ENCODE measurements at places on chromosomes 7 and 10.

DNA sequence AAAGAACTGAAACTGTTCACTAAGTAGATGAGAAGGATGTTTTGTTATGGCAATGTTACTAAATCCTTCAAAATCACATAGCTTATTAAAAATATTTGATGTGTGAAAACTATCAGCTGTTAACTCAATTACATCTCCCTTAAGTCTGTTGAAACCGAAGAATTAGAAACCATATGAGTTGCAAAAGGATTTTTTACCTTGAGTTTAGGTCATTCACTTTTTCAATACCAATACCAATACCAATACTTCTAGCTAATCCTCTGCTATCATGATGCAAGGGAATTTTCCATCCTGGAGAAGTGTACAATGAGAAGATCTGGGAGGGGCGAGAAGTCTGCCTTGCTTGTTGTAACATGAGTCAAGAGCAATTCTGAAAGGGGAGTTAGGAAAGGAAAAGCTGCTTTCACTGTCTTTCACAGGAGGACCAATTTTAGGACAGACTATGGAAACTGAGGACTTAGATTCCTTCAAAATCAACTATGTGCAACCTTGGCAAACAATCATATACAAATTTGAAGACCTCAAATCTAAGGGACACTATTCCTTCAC lies 199.7 kb downstream of the IMMP2L start:
- DNase-seq = no peak

- no peak for DNase-seq
Observed at GRCh38 chr7:37211097-37211880, 237.4 kb downstream of the ELMO1 start.

- no peak for DNase-seq
Observed at GRCh38 chr10:66218981-66219587, 706.8 kb upstream of the LRRTM3 start.

DNA sequence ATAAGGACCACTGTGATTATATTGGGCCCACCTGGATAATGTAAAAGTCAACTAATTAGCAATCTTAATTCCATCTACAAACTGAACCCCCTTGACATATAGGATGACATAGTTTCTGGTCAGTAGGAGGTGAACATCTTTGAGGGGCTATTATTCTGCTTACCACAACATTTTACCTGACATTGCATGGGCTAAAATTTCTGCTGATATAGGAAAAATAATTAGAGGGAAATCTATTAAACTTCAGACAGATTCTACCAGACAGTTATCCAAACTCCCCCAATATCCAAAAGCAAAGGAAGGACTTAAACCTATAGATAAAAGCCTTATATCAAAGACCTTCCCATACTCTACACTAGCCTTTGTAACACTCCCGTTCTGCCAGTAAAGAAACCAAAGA lies 443.6 kb downstream of the GRM8 start:
- no peak for DNase-seq

- no peak for DNase-seq
Observed at GRCh38 chr10:123306290-123306689, 152.1 kb downstream of the BUB3 start.

DNA sequence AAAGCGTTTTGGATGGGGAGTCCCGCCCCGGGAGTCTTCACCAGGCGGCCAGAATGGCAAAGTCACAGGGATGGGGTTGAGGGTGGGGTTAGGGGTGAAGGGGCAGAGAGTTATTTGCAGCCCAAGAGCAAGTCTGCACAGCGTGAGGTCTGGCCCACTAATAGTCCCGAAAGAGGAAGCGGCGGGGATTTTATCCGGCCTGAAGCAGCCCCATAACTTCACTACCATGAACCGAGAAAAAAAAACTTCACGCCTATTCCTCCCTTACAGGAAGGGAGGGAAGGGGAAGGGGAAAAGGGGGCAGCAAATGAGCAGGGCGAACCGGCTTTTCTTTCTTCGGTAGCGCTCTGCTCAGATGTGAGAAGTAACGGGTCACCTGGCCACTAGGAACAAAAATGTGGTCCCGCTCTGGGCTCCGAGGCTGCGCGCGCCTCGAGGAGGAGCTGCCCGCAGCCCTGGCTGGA lies 712 bp downstream of the ITPRIP start:
- DNase-seq = peak; percentile 45

DNA sequence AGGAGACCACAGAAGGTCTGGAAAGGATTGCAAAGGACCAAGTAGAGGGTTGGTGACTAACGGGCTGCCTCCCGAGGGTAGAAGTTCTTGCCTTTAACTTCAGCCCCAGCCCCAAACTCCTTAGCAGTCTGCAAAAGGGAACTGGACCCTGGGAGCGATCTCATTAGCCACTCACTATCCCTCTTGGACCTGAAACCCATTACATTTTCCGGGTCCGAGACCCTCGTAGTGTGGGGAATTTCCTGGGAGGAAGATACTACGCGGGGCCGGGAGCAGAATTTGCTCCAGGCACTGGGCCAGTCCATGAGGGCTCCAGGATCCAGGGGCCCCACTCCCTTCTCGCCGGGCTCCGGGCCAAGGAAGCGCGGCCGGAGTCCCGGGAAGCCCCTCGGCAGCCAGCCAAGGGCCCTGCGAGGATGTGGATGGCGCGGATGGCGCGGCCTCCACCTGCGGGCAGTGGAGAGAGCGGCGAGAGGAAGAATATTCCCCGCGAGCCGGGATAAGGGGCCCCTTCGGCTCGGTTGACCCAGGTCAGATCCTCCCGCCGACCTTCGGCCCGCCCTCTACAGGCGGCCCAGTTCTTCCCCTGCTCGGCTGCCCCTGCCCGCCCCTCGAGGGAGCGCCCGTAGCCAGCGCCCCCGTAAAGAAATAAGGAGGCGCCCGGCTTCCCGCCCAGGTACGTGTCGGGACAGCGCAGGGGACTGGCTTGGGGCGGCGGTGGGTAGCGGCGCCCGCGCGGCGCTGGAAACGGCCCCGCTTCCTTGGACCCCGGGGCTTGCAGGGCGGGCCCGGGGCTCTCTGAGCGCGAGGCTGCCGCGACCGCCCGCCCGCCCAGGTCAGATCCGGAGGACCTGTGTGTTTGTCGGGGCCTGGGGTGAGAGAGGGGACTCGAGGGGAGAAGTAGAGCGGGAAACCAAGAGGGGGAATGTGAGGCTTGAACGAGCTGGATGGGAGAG lies at the start of gene MYO3A:
TSS of gene MYO3A (plus strand) at position 577 of the 956 bp plus-strand sequence. CDS start 17,882 bp downstream, outside the sequence.
- DNase-seq = no peak

GRCh38 chr10:44958196-44958897 lies 1.3 kb upstream of the RASSF4 start:
- DNase-seq = no peak

- DNase-seq = no peak
Observed at GRCh38 chr7:73615886-73616285, 8.4 kb downstream of the MLXIPL start.

- DNase-seq = no peak
Observed at GRCh38 chr10:85008488-85009184, 680.2 kb downstream of the CCSER2 start.

DNA sequence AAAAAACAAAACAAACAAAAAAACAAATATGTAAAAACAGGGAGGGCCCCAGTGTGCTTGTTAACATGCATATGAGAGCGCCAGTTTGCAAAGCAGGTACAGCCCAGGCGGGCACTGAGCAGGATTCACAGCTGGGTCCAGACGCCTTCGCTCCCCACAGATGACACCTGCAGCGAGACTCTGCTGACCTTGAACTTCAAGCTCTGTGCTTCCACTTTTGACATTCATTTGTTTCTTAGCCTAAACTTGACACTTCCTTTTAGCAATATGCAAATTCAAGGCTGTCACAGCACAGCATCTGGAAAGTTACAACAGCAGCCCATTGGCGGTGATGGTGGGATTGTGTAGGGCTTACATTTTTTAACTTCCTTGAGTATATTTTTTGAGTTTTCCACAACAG lies 88.8 kb upstream of the TNS3 start:
- no peak for DNase-seq

- no peak for DNase-seq
Observed at GRCh38 chr7:11155883-11156282, 182.2 kb downstream of the PHF14 start.

- DNase-seq = no peak
Observed at GRCh38 chr7:158539711-158540146, 47.9 kb downstream of the PTPRN2 start.

DNA sequence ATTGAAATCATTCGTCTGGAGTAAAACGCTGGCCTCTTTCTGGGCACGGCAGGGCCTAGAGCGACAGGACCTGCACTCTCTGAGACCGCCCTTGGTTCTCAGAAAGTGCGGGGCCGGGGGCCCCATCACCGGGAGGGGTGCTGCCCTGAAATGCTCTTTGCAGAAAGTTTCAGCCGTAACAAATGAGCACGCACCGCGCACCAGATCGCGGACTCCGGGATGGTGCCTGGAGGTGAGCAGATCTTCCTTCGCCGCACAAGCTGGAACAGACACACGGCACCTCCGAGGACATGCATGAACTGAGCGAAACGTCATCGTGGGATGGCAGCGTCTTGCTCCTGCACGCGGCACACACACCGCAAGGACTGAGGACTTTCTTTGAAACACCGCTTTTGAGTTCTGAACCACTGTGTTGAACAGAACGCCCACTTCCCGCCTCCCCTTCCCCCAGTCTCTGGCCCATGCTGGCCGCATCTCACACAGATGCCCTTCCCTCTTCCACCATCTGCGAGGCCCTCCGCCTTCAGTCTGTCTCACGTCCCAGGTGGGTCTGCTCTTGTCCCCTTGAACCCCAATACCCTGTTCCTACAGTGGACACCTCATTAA lies 538.7 kb upstream of the MGMT start:
- no peak for DNase-seq

DNA sequence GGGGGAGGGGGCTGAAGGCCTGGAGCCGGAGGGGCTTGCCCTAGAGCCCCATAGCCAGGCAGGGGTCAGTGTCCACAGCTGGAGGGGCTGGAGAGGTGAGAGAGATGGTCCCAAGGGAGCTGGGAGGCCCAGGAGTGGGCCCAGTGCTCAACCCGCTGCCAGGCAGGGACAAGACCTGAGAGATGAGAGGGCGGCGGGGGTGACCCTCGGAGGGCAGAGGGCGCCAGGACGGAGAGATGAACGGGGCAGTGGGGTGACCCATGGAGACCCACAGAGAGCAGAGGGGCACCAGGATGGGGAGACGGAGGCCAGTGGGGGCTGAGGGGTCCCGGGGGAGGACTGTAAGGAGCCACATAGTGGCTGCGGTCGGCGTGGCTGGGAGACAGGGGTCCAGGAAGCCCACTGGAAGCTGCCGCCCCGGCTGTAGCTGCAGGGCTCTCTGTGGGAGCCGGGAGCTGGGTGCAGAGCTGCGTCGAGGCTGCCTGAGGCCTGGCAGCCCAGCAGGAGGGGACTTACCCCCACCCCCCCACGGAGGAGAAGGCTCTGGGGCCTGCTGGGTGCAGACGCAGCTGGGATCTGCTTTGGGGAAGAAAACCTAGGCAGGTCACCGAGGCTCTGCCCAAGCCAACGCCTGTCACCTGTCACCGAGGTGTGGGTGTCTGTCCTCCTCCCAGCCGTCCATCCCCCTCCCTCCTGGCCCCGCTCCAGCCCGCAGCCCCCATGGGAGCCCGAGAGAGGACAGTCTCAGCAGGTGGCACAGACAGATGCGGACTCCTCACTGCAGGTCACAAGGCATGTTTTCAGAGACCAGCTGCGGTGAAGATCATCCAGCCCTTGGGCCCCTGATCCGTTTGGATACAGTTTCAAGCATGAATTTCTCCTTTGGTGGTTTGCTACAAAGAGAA lies 25.1 kb downstream of the PWWP2B start:
- DNase-seq = no peak

- no peak for DNase-seq
Observed at GRCh38 chr7:35760143-35760745, 40.6 kb upstream of the SEPTIN7 start.

DNA sequence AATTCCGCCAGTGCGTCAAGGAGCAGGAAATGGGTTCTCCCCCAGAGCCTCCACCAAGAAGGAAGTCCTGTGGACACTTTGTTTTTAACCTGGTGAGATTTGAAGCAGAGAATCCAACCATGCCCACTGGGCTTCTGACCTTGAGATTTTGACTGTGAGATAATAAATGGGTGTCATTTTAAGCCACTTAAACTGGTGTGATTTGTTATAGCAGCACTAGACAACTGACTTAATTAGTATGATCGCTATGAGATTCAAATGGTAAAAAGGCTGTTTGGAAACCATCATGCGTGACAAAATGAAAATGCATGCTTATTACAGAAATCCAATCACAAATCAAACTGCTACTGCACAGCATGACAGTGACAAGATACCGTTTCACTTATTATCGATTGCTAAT lies 98.0 kb downstream of the ADAM12 start:
- DNase-seq = no peak

GRCh38 chr10:31977440-31978155 lies 49.0 kb upstream of the ARHGAP12 start:
- peak; percentile 10 for DNase-seq

All from CD4-positive, alpha-beta T cell treated with Interleukin-21 for 1 hour (primary cell).